Common myeloid progenitor, CD34-positive (primary cell): ENCODE measurements at places on chromosomes 1 and 21.

DNA sequence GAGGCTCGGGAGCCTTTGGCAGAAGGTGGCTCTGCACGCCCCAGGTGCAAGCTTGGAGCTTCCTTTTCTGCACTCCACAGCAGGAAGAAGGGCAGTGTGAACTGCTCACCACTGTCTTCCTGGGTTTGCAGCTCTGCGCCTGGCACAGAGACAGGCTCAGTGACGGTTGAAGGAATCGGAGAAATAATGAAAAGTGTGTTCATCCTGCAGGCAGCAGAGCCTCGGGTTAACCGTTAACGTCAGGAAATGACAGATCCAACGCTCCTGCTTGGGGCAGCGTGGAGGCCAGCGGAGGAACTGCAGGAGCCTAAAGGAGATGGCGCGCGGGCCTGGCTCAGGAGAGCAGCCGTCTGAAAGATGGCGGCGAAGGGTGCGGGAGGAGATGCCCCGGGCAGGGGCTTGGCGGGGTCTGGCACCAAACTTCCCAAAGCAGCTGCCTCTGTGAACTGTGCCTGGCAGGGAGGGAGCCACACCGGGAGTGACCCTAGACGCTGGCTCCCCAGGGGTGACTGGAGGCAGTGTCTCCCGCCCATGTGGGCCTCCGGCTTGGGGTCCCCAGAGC, 10.9 kb upstream of the SAMD11 start:
- DNase-seq, result no peak

DNA sequence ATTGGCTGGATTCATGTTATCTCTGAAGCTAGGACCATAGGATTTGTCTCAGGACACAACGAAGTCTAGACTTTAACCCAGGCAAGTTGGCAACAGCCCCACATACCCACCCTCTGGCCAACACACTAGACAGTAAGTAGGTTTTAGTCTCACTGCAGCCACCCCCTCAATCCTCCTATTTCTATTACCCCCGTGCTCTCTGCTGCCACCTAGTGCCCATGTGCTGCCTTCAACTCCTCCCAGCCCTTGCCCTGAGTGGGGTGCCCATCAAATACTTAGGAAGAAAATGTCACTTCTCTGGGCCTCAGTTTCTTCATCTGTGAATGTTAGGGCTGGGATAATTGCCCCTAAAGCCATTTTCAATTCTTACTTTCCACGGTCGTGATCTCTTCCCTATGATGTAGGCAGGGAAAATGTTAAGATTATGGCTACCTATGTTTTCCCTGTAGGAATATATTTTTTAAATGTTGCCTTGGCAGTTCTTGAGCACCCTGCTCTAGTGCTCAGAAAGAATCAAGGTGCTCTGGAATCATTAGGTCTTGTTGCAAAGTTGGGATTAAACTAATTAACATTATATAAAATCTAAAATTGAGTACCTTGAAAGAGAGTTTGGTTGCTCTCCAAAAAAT, 213.0 kb downstream of the LMX1A start:
- peak; percentile 30 for DNase-seq

GRCh38 chr1:155645648-155646047, 35.6 kb downstream of the MSTO1 start:
- no peak for DNase-seq

GRCh38 chr1:104919188-104919587, 1169.5 kb downstream of the AMY1C start:
- no peak for DNase-seq

GRCh38 chr21:44463724-44464123, 8.4 kb downstream of the LRRC3 start:
- no peak for DNase-seq

- DNase-seq, result peak; percentile 43
These were observed 43.6 kb downstream of the PBX1 start for GRCh38 chr1:164602480-164603093.

DNA sequence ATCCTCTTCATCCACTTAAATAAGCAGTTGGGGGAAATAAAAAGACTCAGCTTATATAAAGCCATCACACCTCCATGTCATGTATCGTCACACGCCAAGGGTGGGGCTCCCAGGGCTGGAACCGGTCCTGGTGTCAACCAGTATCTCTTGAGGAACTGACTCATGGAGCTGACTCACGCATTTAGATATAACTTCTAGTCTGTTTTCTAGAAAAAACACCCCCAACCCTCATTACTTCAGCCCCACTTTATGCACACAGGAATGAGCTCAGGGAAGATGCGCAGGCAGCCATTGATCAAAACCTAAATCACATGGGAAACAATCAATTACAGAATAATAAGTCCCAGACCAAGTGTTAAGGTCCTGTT, 6.9 kb upstream of the IL22RA1 start:
- peak; percentile 52 for DNase-seq

DNA sequence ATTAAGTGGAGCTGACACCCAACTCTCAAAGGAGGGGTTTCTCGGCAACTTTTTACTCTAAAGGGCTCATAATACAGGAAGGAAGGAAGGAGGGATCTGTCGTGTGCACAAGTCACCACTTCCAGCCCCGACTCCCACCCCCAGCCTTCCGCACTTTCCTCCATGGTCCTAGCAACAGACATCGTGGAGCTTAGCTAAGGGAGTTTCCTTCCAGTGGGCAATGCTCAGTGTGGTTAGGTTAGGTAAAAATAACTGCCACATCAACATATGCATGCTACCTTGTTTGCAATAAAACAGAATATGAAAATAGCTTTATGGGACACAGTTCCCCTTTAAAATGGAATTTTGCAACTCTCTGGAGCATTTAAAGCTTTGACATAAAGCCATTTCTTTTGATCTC, 35.2 kb downstream of the KANK4 start:
- DNase-seq, result no peak

DNA sequence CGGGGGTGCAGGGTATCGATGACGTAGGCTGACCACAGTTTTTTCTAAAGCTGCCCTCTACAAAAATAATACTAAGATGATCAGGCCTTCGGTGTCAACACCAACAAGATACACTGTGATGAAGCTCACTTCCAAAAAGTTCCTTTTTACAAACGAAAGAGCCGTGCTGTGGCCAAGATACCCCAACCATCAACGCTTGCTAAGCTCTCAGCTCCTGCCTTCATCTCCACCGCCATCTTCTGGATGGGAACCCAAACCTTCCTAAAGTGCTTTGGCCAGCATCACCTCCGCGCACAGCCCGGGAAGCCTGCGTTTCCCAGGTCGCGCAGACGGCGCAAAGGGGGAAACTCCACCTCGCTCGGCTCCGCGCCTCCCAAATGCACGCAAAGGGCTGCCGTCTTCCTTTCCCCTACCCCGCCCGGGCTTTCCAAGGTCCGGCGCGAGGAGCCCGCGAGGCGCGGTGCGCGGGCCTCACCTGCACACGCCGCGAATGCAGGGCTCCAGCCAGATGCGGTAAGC, 541 bp downstream of the USP48 start:
- peak; percentile 74 for DNase-seq
